NB4 (cell line): ENCODE measurements at places on chromosomes 12 and 14.

- no peak for DNase-seq
Measured at GRCh38 chr12:67693894-67694293, 45.3 kb downstream of the DYRK2 start.

DNA sequence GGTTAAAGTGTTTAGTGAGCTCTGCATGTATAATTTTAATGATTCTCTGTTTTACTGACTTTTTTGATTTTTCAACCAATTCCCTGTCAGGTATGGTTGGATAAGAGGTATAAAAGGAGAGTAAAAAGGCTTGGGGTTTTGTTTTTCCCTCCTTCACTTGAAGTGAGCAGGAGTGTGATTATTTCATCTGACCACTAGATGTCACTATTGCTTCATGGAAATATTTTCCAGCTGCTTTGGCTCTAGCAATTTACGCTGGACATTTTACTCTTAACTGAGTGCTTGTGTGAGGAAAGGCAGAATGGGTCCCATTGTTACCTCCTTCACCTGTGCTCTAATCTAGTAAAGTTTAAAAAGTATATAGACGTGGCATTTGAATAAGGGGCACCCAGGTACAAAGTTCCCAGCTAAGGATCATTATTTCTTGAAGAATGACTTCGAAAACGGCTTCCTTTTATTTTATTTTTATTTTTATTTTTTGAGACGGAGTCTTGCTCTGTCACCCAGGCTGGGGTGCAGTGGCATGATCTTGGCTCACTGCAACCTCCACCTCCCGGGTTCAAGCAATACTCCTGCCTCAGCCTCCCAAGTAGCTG is 66.5 kb downstream of the TBC1D30 start:
- peak; percentile 72 for DNase-seq

DNA sequence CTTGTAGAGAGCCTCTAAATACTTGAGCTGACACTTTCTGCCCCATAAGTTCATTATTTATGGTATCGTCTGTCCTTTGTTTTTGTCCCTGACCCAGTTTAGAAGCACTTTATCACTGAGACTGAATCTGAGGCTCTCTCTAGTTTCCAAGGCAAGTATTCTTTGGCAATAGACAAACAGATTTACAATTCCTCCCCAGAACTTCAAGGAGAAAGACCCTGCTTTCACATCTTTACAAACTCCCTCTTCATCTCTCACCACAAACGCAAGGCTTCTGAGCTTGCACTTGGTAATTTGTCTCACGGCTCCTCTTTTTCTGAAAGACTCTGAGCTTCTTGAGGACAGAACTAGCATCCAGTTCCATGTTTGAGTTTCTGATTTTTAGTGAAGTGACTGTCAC is 49.8 kb upstream of the PARP11 start:
- DNase-seq: no peak

DNA sequence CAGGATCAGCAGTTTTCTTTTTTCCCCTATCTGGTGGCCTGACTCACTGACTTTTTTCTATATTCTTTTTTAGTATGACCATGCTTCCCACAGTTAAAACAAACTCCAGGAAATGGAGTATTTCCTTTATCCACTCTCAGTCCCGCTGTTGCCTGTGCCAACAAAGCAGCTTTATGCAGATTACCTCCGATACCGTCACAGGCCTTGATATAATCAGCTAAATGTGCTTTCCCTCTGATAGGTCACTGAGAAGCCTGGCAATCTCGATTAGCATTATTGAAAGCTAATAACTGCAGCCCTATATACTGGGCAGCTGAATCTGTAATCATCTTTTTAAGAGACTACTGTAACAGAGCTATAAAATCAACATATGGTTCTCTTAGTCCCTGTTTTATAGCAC is 243.6 kb downstream of the KIF21A start:
- no peak for DNase-seq

GRCh38 chr14:91997492-91997891 is 42.4 kb downstream of the TRIP11 start:
- DNase-seq: peak; percentile 4

DNA sequence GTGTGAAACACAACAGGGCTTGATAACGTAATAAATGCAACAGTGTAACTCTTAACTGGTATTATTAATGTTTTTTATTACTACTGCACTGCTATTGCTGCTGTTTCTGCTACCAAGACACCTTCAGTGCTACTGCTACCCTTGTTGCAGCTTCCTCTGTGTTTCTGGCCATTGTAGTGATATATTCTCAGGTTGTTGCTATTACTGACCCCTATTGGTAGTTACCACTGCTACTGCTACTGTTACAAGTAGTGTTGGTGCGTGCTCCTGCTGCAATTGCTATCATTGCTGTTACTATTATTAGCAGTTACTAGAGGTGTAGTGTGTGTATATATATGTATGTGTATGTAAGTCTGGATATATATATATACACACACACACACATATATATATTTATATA is 87.2 kb upstream of the PTPRB start:
- DNase-seq: peak; percentile 16

- peak; percentile 99 for DNase-seq
Measured at GRCh38 chr12:123106640-123107359, 44.1 kb downstream of the PITPNM2 start.

DNA sequence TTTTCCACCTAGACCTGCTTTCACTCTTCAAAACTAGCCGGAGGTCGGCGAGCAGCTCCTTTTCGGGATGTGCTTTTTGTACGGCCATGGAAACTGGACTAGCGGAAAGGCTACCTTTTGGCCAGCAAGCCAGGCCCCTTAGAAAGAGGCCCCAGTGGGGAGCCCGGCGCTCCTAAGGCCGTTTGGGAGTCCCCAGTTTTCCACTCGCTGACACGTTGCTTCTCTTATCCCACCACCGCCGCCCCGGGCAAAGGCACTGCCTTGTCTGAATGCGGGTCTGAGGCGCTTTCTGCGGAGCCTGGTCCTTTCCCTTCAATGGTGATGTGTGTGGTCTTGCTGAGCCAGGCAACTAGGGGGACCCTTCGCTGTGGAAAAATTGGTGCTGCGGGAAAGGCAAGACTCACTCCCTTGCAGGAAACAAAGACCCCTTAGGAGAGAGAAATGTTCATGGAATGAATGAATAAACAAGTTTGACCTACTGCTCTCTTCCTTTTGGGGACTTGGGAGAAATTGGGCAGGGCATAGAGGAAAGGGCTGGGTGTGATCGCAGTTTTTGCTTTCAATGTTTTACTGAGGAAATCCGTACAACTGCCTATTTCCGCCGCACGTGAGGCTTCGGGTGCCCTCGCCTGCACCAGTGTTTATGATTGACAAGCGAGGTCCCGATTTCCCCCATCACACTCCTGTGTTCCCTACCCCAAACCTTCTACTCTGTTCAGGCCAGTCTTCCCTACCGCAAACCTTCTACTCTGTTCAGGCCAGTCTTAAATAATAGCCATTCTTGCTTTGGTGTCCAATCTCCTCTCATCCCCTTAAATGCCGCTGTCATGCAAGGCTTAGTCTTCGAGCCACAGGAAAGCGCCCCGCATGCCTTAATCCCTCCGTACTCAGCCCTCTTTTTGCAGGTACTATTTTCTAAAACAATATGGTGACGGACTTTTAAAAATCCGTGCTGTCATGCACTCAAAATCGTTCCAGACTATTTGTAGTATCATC is 1.0 kb upstream of the SLC38A2 start:
- DNase-seq: peak; percentile 69

DNA sequence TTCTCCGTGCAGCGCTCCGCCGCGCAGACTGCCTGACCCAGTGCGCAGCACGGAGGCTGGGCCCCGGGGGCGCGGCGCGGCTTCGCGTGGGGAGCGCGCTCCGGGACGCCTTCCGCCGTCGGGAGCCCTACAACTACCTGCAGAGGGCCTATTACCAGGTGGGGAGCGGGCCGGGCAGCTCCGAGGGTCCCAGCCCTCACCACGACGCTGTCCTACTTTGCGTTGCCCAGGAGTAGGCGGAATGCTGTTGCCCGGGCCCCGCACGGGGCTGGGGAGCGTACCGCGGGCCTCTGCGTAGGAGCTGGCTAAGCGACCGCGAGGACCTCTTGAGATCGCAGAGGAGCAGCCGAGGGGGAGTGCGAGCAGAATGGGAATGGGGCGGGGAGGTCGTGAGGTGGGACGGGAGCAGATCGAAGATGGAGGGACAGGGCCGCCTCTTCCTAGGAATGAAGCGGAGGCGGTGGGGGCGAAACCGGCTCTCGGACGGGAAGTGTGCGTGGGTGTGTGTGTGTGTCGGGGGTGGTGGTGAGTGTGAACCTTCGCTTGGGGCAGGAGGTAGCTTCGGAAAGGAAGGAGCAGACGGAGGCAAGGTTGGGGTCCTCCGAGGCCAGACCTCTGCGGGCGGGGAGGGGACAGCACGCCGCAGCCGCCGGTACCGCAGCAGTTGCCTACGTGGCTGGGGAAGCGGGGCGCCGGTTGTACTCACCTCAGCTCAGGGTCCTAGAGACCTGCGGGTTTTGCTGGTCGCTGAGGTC is 751 bp downstream of the P3H3 start:
- peak; percentile 54 for DNase-seq

DNA sequence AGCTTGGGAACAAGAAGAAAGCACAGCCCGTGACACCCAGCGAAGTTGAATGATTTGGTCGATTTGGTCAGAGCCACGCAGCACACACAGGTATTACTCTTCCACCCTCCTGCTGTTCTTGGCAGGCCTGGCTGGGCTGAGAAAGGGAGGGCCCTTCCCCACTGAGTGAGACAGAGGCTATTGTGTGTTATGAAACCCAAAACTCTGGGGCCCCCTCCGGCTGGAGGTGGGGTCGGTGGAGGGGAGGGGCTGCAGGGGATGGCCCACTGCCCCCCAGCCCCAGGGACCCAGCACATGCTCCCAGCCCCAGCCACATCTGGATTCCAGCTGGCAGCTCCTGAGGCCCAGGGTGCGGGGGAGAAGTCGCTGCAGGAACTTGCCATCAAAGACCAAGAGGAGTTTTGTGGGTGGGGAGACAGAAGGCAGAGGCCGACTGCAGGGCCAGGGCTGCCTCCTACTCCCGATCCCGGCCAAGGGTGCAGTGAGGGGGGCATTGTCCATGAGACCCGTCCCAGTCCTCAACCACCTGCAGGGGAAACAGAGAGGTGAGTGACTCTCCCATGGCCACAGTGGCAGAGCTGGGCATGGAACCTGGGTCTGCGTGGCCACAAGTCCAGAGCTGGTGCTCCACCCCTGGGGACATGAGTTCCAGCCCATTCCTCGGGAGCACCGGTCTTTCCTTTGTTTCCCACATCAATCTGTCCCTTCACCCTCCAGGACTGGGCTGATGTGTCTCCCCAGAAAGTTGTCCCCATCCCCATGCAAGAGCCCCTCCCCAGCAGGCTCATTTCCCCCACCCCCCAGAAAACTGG is 8.7 kb downstream of the TMEM119 start:
- peak; percentile 36 for DNase-seq

DNA sequence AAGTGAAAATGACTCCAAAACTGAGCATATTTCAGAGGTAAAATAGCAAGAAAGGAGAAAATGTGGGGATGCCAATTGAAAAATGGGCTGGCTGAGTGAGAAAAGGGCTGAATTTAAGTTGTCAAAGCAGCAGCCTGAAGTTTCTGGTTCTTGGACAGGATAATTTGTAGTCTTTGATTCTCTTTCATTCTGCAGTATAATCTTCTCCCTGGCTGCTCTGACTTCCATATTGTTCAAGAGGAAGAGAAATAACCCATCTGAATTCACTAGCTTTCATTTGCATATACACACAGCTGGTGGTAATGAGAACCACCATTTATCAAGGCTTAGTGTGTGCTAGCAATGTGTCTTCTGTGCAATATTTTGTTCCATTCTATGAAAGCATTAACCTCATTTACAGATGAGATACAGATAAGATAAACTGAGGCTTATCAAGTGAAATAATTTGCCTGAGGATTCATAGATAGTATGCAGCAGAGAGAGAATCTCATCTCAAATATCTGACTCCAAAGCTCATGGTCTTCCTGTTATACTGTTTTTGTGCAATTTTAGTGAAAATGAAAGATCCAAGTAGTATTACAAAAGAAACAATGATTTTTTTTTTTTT is 184.2 kb downstream of the TMTC2 start:
- no peak for DNase-seq

GRCh38 chr12:6442836-6443235 is 1.9 kb upstream of the CD27 start:
- DNase-seq: no peak

GRCh38 chr12:46983959-46984841 is 95.2 kb upstream of the PCED1B start:
- DNase-seq: peak; percentile 55

GRCh38 chr12:62722971-62723680 is 211.8 kb downstream of the PPM1H start:
- DNase-seq: no peak

- no peak for DNase-seq
Measured at GRCh38 chr12:105559310-105559709, 228.8 kb downstream of the C12orf75 start.

GRCh38 chr14:100582496-100583165 is 4.6 kb downstream of the BEGAIN start:
- no peak for DNase-seq

DNA sequence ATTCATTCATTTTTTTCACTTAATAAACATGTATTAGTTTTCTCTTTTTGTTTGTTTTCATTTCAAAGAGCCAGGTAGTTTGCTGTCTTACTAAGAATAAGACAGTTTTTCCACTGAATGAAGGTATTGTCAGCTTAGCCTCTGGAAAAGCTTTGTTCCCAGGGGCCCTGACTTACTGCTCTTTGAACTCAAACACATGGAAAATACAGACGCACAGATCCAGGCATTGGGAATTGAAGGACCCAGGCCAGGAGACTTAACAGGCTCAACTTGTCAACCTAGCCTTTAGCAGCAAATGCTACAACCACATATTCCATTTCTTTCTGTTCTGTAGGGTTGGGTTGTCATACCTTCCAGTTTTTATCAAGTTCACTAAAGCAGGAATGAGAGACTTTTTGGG is 38.5 kb upstream of the SLCO1C1 start:
- DNase-seq: no peak

DNA sequence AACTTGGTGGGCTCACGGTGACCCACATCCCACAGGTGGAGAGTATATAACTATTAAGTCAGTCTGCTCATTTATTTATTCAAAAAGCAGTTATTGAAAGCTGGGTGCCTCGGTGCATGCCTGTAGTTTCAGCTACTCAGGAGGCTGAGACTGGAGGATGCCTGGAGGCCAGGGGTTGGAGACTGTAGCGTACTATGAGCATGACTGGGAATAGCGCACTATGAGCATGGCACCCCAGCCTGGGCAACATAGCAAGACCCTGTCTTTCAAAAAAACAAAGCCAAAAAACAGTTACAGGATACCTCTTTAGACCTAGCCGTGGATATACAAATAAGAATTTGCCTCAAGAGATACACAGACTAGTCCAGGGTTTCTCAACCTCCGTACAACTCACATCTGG is 139.8 kb downstream of the ZFP36L1 start:
- DNase-seq: no peak

DNA sequence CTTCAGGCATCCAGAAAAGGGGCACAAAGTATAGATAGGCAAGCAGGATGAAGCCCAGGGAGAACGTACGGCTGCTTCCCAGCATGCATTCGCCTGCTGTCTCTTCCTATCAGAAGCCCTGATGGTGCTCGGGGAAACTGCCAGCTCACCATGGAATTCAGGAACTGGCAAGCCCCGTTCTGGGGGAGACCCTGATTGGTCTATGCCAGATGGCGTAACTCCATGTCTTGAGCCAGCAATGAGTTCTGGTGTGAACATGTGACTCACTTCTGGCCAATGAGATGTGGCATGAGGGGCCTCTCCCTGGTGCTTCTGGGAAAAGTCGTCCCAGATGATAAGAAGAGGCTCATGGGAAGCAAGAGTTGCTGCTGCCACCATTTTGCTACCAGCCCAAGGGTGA is 270.8 kb downstream of the BCL11B start:
- peak; percentile 16 for DNase-seq

- DNase-seq: no peak
Measured at GRCh38 chr14:50242566-50243310, 11.4 kb upstream of the SOS2 start.
